Fibroblast of skin of right quadriceps (primary cell): ENCODE measurements at places on chromosomes 6 and 20.
A peak's percentile ranks its signal among the peaks of the same experiment; 100 is the strongest.

DNA sequence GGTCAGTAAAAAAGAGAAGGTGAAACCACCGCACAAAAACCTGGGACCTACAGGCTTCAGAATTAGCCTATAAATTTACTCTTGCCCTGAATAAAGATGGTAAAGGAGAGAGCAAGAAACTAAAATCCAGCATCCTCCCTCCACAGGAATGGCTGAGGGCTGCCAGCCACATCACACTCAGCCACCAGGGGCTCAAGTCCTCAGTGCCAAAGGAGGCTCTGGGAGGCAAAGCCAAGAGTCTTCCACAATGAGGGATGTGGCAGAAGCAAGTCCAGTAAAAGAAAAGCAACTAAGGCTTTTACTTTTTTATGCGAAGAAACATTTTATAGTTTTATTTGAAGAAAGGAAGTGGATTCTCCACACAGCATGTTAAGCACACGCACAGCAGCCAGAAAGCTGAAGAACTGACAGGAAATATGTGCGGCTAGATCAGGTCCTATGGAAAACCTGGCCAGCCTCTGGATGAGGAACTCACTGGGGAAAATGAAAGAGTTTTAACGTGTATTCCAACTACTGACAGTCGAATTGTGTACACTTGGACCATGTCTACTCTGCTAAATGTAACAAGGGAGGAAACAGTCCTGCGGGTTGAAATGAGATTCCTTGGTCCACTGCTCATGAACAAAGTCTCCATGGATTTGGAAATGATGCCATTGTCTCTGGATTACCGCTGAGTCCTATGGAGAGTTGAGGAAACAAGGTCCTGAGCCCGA, 219.4 kb upstream of the SSTR4 start:
- DNase-seq, result no peak

DNA sequence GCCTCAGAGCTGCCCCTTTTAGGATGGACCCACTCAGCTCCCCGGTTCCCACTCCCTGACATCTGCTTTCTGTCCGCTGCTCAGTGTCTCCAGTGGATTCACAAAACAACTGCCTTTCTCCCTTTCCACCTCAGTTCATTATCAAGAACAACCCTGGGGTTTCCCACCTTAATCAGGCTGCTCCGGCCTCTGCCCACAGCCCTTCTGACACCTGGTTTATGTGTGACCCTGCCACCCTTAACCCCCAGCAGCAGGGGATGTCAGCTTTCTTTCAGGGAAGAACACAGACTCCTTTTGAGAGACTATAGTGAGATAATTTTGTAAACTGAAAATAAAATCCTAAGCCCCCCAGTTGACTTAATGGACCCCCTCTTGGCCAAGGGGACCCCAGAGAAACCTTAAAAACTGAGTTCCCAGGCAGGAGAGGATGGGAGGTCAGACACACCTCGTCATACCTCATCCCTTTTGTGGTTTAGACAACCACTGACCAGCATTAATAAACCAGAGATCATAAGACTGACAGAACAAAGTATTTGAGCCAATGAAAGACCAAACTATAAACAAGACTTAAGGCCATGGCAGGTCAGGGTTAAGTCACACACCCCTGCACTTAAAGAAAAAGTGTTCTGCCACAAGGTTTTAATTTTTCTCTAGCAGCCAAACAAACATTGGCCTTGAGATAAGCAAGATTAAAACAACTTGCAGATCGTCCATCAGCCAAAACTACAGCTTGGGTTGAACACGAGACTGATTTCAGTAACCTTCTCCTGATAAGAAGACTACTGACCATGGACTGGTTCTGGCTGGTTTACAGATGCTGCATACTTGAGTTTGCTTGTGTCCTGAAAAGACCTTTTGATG, 42.4 kb upstream of the DDR1 start:
- DNase-seq, result no peak

DNA sequence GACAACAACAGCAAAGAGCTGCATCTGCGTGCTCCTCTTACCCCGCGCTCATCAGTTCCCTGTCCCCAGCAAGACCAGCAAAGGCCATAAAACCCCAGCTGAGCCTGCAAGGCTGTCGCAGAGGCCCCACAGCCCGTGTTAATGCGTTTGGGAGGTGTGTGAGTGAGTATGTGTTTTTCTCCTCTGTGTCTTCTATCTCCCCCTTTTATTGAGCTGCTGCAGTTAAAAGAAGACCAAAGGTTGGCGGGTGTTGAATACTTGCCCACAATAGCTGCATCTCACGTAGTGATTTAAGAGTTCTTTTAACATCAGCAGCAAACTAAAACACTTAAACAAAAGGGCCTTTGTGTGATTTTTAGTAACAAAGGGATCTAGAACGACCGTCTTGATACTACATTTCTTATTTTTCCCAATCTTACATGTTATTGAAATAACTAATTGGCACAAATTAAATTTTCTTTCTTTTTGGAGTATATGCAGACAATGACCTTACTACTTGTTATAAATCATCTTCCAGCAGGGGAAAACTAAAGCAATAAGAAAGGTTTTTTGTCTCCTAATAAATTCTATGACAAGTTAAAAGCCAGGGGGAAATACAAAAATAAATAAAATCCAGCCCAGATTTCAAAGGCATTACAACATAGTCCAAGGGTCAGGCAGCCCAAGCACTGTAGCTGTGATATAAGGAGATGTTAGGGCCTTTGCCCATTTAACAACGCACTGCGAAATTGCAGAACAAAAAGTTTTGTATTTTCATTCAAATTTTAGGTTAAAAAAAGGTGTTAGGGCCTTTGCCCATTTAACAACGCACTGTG, 27.2 kb upstream of the CNKSR3 start:
- no peak for DNase-seq

DNA sequence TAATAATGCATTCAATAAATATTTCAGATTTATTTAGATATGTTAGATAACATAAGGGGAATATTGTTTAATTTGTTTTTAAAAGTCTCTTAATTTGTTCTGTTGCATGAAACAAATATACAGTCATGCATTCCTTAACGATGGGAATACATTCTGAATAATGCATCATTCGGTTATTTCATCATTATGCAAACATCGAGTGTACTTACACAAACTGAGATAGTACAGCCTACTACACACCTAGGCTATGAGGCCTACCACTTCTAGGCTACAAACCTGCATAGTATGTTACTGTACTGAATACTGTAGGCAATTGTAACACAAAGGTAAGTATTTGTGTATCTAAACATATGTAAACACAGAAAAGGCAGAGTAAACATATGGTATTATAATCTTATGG, 118.7 kb downstream of the EPHA7 start:
- DNase-seq, result no peak

DNA sequence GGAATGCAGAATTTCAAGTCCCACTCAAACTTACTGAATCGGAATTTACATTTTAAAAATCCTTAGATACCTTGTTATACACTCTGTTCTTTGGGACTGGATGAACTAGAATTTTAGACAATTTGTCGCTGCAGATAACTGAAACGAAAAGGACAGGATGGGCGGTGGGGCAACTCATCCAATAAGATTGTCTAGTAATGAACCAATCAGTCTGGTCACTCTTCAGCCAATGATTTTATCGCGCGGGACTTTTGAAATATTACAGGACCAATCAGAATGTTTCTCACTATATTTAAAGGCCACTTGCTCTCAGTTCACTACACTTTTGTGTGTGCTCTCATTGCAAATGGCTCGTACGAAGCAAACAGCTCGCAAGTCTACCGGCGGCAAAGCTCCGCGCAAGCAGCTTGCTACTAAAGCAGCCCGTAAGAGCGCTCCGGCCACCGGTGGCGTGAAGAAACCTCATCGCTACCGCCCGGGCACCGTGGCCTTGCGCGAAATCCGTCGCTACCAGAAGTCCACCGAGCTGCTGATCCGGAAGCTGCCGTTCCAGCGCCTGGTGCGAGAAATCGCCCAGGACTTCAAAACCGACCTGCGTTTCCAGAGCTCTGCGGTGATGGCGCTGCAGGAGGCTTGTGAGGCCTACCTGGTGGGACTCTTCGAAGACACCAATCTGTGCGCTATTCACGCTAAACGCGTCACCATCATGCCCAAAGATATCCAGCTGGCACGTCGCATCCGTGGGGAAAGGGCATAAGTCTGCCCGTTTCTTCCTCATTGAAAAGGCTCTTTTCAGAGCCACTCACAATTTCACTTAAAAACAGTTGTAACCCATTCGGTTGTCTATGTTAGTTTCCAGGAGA, 41.9 kb upstream of the HFE start:
- peak; percentile 97 for DNase-seq

GRCh38 chr6:130831607-130832006, 4.4 kb downstream of the SMLR1 start:
- no peak for DNase-seq

- no peak for DNase-seq
Observed at GRCh38 chr6:69801711-69802110, 4.9 kb upstream of the LMBRD1 start.
